ENCODE measurements at places on chromosomes 2 and 18. TPM values are rescaled to one million over a fixed set of nuclear protein-coding genes. Genes with fewer than 3 reads are reported as not detected.

The RGPD8 gene
- total RNA-seq, result 1.6 TPM

The BCL11A gene
- total RNA-seq, result 0.02 TPM

The IAH1 gene
- total RNA-seq, result 110 TPM

The MERTK gene
- 1.9 TPM for total RNA-seq

The TXNDC2 gene
- total RNA-seq, result 0.45 TPM

The ICOS gene
- total RNA-seq, result not detected

The CNTNAP5 gene
- not detected for total RNA-seq

The CDK5R2 gene
- 3.9 TPM for total RNA-seq

The SCN2A gene
- not detected for total RNA-seq

The EFHD1 gene
- 5.0 TPM for total RNA-seq
